ENCODE measurements at places on chromosomes 12 and 14.

GRCh38 chr12:103933237-103933636, 3.0 kb downstream of the HSP90B1 start:
- DNase-seq: no peak

GRCh38 chr14:88695870-88696269, 96.9 kb downstream of the EML5 start:
- no peak for DNase-seq

DNA sequence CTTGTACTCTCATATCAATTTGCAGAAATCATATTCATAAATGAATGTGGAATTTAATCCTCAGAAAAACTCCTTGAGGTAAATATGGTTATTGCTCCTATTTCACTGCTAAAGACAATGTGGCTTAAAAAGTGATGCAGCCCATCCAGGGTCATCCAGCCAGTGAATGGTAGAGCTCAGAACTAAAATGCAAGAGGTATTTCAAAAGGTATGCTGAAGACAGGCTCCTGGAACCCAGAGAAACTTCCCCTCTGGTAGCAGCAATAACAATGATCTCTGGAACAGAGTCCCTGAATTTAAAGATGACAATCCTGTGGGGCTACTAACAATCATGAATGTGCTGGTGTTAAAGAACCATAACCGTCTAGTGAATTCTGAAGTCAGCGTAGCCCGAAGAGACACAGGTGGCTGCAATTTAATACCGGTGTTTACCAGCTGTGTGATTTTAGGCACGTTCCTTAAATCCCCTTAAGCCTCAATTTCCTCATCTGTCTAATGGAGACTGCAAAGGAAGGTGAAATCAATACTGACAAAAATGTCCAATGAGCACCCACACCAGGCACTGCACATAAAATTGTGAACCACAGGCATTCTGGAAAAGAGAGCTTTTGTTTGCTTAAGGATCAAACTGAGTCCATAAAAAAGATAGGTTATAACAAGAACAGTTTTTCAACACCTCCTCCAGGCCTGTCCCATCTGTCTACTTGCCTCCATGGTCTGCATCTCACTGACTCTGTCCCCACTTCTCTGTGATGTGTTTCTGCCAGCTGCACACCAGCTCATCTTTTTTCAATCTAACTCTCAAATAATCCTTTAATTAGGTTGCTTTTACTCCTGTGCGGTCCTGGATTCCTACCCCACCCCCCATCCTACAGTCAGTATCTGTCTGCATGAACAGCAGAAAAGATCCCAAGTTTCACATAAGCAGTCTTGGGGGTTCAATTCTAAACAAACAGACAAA, 10.5 kb downstream of the TM7SF3 start:
- DNase-seq: no peak

GRCh38 chr14:77088645-77089044, 9.4 kb upstream of the CIPC start:
- DNase-seq: no peak

DNA sequence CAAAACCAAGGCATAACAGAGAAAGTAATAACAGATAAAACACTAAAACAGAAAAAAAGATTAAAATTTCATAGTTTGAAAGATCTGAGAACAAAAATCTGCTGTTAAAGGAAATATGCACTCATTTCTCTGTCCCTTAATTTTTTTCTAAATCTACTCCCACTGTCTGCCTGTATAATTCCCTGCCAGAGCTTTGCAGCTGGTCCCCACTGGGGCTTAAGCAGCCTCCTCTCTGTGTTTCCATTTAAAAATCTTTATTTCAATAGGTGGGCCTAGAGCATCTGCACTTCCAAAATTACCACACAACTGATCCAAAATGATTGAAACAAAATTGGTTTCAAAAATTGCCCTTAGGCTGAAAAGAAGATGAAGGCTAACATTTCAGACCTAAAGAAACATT, 6.4 kb upstream of the SIX6 start:
- DNase-seq: no peak

DNA sequence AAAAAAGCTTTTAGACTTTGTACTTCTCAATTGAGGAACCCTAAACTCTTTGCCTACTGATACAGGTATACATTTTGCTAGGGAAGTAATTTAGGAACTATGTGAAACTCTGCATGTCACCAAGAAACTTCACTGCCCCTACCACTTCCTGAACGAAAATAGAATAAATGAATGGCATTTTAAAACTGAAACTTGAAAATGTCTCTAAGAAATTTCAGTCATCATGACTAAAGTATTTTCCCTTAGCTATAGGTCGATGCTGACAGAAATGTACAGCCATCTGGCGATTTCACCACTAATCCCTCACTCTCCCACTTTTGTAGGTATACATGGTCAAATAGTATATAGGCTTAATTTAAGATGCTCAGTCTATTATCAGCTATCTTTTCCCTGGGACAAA, 194.9 kb upstream of the SYT10 start:
- DNase-seq: no peak

DNA sequence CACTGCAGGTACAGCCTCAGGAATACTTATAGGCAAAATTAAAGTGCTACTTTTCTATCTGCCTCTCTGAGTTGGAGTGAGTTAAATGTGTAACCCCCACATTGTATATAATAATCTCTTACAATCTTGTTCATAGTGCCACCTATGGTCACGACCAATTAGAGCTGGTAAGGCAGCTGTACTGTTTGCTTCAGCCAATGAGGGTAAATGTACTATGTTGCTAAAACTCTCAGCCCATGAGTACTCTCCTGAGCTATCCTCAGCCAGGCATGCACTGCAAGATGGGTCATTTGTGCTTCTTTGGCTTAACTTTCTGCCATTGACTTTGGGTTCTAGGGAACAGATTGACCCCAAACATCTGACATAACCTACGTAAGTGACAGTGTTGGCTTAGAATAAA, 15.0 kb upstream of the MDM2 start:
- no peak for DNase-seq

DNA sequence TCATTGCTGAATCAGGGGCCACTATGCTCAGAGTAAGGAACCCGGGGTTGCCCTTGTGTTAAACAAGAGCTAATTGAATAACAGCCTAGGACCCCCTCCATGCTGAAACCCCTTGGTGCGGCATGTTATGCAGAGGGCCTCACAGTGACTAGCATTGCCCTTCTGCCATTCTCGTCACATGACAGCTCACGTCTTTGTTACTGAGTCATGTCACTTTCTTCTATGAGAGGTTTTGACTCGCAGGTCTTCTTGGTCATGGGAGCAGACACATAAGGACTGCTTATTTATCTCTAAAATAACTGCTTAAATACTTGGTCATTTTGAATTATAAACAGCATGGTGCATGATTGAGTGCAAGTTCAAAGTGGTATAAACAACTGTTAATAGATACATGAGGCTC, 24.9 kb downstream of the TCTN1 start:
- DNase-seq: no peak

DNA sequence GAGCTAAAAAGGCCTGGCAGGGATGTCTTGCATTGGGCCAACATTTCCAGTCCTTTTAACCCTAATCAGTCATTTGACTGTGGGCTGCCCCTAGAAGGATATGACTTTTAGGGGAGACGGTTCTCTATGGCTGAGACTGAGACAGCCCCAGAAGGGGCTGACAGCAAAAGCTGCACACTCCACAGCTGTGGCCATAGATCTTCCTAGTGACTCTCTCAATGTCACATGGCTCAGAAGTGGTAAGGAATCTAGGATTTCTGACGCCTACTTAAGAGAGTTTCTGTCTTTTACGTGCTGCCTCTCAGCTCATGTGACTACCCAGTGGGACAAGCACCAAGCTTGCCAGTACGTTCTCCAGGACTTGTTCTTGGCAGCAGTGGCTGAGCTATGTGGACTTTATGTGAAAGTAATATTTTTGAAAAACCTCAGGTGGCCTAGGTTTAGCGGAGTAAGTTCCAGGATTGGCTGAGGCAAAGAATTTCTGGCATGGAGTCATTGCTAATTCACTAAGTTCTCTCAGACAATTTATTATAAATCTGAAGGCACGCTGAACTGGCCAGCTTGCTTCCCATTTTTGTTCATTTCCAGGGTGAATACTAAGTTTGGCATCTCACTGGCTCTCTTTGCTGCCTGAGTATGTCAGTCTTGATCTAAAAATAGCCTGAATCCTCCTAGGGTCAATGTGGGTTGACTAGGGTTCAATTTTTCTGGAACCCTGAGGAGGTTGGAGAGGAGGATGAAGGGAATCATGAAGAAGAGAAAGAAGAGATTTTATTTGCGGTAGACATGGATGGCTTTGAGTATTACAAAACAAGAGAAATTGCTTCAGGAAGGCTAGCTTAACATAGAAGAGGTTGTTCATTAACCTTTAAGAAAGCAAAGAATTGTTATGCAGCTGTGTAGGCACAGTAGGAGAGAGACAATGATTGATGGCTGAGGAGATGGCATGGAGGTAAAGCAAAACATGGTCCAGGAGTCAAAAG, 271.8 kb downstream of the AEBP2 start:
- no peak for DNase-seq

- DNase-seq: no peak
Measured at GRCh38 chr12:12015073-12015685, 55.6 kb upstream of the BCL2L14 start.

DNA sequence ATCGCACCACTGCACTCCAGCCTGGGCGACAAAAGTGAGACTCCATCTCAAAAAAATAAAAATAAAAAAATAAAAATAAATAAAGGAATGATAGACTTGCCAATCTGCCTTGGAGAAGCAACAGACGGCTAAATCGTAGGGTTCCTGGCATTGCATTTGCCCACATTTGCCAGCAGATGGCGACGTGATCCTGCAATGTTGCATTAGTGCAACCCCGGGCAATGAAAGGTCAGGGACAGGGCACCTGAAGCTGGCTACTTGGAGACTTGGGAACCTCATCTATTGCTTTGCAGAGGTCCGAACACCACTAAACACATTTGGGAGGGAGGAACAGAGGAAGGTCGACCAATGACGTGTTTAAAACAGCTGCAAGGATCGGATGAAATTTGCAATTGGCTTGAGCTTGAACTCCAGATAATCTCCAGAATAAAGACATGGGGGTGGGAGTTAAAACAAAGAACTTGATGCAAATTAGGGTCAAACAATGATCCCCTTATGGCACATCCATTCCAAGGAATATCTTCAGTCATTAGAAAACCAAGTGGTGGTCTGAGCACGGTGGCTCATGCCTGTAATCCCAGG, 34.6 kb downstream of the SPRING1 start:
- DNase-seq: peak; percentile 69

DNA sequence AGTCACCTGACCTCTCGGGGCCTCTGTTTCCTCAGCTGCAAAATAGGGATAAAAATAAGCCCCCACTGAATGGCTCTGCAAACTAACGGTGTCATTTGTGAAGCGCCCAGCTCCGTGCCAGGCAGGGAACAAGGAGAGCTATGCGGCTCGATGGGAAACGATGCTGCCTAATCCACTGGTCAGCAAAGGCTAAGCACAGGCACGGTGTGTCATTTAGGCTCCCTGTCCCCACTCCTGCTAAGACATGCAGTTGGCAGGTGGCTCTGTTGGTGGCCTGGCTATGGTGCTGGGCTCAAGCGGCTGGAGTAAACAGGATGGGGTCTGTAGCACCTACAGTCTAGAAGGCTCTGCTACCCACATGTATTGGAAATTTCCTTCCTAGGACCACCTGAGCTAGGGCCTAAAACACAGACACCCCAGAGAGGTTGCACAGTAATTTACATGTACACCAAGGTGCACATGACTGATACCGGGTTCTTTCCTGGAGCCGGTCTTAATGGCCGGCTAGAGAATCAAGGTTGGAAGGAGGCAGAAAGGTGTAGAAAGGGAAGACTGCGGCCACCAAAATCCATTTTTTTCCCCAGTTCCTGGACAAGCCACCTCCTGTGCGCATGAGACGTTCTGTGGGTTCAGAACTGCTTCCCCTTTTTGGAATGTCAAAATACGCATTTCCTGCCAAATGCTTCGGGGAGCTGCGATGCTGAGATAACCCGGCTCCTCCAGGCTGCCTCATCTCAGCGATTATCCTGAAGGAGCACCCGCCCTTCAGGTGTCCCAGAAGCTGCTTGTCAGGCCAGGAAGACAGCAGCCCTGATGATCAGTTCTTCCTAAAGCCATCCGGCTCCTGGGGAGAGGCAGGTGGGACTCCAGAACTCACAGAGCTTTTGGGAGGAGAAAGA, 1.0 kb downstream of the CACNA2D4 start:
- DNase-seq: no peak

GRCh38 chr14:68843471-68844209, 50.8 kb upstream of the ZFP36L1 start:
- DNase-seq: peak; percentile 89

DNA sequence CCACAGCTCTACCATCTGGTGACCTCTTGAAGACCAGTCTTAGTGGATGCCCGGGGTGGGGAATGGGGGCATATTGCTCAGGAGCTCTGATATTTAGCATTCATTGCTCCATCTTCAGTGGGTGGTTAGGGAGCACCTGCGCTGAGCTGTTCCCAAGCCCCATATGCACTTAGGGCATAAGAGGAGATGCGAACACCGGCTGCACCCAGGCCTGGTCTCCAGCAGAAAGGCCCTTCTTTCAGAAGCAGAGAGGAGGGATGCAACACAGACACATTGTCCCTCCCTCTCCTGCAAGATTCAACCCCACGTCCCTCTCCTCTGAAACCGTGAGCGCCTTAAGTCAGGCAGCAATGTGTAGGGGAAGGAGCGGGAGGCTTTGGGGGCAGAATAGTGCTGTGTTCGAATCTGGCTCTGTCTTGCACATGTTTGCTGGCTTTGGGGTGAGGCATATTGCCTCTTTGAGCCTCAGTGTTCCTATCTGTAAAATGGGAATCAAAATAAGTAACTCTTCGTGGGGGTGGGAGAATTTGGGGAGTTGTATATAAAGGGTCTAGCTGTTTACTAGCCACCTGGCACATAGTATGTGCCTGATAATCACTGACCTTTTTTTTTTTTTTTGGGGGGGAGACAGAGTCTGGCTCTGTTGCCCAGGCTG, 87.7 kb downstream of the FOXN4 start:
- no peak for DNase-seq

DNA sequence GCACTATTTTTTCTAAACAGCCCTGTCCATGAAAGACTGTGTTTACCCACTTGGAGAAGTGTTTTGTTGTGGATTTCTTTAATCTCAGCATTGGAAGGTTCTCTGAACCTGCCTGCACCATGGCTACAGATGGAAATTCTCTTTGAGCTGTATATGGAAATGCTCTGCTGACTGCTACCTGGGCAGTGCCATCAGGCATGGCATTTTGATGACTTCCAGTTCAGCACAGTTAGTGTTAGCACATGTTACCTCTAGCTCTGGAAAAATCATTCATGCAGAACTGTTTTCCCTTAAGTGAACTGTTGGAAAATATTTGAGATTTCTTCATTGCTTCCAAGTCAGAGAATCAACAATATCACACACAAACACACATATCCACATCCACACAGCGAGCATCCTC, 52.6 kb upstream of the RIC8B start:
- DNase-seq: no peak

GRCh38 chr12:112948806-112949205, 10.5 kb downstream of the OAS3 start:
- DNase-seq: no peak

- no peak for DNase-seq
Measured at GRCh38 chr14:89902881-89903280, 51.6 kb downstream of the EFCAB11 start.

Measured in left ventricle myocardium superior (tissue), 1 donor.